Endodermal cell (in vitro differentiated cells): ENCODE measurements at places on chromosomes 4 and X. TPM values are rescaled to one million over a fixed set of nuclear protein-coding genes. Genes with fewer than 3 reads are reported as not detected.
A peak's percentile ranks its signal among the peaks of the same experiment; 100 is the strongest.

DNA sequence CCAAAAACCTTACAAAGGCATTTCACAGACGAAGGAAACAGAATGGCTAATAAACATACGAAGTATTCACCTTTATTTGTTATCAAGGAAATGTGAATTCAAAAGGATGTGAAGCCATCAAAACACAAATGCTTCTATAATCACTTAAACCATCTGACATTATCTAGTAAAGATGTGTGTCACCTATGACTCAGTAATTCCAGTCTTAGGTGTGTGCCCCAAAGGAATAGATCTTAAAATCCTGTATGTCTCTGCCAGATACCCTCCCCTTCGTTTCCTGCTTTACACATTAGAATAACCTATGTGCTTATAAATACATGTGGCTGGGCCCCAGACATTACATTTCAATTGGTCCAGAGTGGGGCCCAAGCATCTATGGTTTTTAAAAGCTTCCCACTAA is 41.8 kb upstream of the CEP135 start:
- no peak for DNase-seq

DNA sequence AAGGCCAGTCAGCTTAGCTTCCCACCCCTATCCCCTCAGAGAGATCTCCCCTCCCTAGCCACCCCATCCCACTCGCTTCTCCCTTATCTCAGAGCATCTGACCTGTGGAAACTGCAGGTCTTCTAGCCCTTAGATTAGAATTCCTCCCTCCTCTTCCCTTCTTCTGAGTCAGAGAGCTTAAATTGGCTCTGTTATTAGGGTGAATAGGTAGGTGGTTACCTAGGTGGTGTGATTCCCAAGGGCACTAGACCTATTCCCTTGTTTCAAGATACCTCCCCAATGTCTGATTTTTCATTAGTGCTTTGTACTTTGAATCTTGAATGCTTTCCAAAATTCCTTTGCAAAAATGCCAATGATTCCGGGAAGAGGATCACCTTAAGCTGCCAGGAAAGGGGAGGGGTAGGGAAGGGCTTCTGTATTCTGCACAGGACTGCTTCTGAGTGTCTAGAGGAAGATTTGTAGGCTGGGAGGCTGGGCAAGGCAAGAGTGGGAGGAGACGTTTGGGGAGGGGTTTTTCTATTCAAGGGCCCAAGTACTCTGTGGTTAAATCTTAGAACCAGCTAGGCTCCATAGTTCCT is 24.5 kb upstream of the MSN start:
- no peak for DNase-seq

RHOXF2B gene
- total RNA-seq = not detected in 2 replicates

DNA sequence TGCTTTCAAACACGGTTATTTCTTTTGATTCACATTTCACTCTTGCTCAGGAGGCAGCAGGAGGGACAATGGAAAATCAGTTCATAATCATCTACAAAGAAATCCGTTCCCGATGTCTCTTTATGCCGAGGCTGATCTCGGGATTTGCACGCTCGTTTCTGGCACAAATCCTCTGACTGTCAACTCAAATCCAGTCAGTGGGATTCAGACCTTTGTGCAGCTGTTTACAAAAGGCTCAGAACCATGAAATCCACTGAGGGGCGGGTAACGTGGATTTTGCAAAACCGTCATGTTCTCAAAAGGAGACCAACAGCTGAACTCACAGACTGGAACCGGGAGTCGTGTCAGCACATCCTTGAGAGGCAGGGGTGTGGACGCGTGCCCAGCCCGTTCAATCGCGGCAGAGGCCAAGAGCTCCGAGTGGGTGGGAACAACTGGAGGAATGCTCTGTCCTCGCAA is 46.4 kb downstream of the ACOX3 start:
- no peak for DNase-seq

- DNase-seq = no peak
Measured at GRCh38 chr4:56531149-56531770, 25.7 kb downstream of the ARL9 start.

GRCh38 chr4:138111462-138112000 is 130.6 kb downstream of the SLC7A11 start:
- peak; percentile 72 for DNase-seq

DNA sequence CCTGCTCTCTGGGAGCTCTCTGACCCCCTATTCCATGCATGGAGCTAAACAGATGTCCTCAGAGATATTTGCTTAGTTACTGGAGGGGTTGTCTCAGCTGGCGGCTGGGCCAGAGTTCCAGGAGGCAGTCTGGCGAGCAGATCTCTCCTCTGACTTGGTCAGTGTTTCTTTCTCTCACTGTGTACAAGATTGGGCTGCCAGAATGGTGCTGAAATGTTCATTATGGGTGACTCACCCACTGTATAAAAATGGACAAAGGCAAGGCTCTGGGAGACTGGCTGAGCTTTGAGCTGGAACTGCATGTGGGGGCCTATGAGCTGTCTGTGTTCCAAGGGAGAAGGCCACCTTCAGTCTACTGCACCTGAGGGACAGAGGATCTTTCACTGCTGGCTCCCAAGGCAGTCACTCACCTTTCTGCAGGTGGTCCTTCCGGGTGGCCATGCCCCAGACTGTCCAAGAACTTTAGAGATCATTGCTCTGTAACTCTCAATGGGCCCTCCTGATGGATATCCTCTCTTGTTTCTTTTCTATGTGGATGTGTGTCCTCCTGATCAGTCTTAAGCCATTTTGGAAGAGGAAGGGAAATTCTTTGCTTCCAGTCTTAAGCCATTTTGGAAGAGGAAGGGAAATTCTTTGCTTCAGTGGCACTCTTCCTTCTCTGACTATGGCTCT is 88.2 kb downstream of the CFAP299 start:
- DNase-seq = no peak

DNA sequence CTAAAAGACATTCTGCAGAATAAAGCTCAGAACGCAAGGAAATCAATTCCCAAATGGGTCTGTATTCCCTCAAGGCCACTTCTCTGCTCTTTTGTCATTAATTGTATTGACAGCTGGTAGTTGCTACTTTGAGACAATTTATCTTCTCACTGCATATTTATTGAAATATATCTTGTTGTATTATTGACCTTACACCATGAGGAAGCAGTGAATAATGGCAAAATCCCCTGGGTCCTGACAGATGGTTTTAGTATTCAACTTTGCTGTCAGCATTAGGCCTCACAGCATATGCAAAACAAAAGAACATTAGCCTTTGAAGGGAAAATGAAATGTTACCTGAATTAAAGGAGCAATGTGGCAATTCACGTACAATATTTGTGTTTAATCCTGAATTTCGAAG is 406.1 kb upstream of the TRAM1L1 start:
- no peak for DNase-seq

SETD7 gene
- 19.4 to 22.5 TPM (median 19.9 TPM) in 3 replicates for total RNA-seq

GRCh38 chr4:75025431-75025830 is 92.5 kb downstream of the PARM1 start:
- DNase-seq = no peak

GRCh38 chr4:142354794-142355420 is 491.2 kb downstream of the INPP4B start:
- DNase-seq = no peak

ALPK1 gene
- total RNA-seq = 0.25 and 0.44 TPM in 2 replicates

HTT-AS gene
- not detected in 2 replicates for total RNA-seq

GRCh38 chrX:141989815-141990214 is 86.1 kb downstream of the MAGEC1 start:
- DNase-seq = no peak

DNA sequence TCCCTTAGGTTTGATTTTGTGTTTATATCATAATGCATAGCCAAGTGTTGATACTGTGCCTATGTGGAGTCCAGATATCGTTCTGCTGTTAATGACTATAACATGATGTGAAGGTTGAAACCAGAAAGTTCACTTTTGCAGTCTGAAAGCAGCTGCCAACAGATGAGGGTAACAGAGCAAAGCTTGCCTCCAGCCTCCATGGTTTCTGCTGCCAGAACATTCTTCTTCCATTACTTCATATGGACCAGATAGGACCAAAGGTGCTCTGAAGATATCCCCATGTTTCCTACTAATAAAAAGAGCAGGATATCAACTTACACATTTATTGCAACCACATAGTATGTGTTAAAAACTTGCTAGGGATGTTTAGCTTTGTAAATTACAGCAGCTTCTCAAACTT is 394.1 kb downstream of the SPRY1 start:
- no peak for DNase-seq

CDKL2 gene
- total RNA-seq = 0.84 to 2.1 TPM (median 1.3 TPM) in 3 replicates

DNA sequence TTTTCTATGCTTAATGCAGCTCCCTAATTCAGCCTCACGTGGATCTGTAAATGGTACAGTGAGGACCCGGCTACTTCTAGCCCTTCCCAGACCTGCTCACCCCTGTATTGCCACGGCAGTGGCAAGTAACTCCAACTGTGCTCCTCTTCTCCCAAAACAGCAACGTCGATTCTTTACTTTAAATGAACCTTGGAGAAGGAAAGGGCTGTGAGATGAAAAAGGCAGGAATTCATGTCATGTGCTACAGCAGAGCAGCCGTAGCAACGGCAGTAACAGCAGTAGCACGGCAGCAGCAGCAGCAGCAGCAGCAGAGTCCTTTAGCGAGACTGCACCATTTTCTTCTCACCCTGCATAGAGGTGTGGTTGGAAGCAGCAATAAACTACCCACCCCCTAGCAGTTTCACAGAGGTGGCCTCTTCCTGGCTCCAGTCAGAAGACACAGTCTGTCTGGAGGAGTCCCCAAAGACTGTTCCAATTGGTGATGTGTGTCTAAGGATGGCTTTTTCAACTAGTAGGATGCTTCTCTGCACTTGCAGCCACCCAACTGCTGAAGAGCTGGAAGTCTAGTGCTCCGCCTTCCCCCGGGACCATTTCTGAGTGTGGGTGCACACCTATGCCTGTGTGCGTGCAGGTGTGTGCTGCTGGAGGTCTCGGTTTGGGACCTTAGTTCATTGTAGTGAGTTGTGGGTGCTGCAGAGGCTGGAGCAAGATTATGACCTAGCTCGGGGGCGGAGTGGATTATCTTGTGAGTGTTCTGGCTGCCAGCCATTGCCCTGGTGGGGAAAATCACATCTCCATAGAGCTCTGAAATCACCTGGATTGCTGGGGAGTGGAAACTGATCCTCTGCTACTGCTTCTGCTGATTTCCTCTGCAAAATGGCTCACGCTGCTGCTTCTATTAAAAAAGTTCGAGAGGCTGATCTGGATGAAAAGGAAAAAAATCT is 67.2 kb downstream of the ANK2 start:
- DNase-seq = no peak

BMPR1B gene
- total RNA-seq = 3.6 and 5.1 TPM in 2 replicates

DCX gene
- total RNA-seq = 1.1 and 1.4 TPM in 2 replicates

DNA sequence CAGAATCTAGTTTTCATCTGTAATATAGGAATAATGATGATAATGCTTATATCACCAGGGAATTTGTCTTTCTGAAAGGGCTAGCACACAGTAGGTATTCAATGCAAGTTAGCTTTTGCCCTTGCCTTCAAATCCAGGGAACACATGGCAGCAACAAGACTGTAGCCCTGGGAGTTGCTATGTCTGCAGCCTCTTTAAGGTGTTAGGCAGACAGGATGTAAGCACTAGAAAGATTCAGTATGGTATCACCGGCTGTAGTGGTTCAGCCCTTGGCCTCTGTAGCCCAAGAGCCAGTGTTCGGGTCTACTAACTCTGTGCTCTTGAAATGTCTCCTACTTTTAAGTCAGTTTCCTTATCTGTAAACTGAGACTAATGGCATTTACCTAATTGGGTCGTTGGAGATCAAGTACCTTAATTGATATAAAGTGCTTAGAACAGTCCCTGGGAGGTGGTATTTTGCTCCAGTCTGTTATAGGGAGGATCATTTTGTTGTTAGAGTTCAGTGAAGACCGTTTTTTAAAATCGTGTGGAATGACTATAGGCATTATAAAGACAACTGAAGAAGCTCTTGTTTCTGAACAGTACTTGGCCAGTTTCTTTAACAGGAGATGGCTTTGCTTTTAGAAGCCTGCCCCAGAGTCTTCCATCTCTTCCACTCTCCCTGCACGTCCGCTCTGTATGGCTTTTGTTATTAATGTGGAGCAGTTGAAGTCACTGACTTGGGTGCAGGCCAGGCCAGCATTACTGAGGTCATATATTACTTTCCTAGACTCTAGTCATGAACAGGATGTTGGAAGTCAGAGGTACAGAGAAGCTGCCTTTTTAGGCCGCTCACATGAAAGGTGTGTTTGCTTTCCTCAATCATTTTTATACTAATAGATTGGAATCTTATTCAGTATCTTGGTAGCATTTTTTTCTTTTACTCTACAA is 44.8 kb downstream of the GAB1 start:
- no peak for DNase-seq

GAGE12E gene
- total RNA-seq = not detected in 2 replicates

DNA sequence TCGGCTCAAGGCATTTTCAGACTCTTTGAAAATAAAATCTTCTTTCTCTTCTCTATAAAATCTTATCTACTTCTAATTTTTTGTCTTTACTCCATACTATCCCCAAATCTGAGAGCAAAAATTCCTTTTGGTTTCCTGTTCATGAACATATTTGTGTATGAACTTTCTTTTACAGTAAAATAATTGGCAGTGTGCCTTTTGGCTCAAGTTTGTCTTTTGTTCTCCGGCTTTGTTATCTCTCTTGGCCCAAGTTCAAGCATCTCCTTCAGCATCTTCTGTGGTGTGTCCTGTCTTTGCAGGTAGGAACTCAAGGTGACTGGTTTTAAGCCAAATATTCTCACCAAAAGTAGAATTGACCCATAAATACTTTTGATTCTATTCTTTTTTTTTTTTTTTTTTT is 276.6 kb upstream of the FAT1 start:
- DNase-seq = no peak

DNA sequence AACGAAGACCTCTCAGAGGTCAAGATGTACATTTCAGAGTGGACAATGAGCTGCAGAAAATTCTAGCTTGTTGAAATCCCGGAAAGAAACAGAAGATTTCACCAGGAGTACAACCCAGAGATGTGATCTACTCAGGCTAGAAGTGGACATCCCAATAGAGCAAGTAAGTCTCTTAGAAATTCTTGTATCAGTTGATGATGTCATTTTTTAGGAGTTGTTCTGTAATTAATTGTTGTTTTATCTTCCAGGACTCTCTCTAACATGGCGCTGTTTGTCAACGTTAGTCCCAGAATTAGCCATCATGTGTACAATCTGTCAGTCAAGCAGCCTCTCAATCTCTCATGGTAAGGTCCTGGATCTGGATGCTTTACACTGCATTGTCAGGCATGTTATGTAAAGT is 174.4 kb downstream of the GRIA3 start:
- no peak for DNase-seq

DNA sequence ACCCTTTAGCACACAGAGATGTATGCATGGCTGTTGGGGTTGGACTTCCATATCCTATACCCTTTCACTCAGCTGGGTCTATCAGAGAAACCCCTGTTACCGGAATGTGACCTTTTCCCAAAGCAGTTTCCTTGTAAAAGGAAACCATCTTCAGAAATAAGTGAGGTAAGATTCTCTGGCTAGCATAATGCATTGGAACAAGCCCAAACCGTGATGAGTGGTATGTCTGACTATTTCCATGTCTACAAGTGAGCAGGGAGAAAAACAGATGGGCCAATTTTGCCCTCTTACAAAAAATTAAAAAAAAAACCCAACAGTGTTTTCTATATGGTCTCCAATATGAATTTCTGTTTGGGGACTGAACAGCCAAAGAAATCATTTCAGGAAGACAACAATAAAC is 283.9 kb downstream of the SMARCA1 start:
- DNase-seq = no peak

DNA sequence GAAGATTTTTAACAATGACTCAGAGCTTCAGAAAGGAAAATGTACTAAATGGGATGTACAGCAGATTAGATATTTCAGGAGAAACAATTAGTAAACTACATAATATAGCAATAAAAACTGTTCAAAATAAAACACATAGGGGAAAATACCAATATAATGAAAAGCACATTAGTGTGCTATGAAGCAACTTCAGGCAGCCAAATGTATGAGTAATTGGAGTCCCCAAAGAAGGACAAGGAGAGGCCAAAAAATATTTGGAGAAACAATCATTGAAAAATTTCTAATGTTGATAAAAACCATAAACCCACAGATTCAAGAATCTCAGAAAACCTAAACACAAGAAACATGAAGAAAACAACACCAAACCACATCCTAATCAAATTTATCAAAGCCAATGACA is 129.3 kb upstream of the CHRDL1 start:
- no peak for DNase-seq
